ENCODE measurements at places on chromosomes 12 and 14. TPM values are rescaled to one million over a fixed set of nuclear protein-coding genes. Genes with fewer than 3 reads are reported as not detected.

- no peak for DNase-seq
These were observed 18.7 kb downstream of the HELB start for GRCh38 chr12:66320996-66321395.

DNA sequence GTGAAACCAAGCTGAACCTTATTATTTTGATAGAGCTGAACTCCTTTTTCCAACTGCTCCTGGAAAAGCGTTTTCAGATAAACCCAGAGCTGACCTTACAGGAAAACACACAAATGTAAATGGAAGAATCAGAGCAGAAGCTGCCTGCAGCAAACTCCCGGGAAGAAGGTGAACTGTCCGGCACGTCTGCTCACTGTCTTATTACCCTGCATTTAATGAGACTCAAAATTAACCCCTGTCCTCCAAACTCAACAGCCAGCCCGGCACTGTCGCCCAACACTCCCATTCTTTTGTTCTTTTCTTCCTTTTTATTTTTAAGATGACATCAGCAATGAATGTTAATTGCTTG lies 1046.9 kb upstream of the FLRT2 start:
- no peak for DNase-seq

DNA sequence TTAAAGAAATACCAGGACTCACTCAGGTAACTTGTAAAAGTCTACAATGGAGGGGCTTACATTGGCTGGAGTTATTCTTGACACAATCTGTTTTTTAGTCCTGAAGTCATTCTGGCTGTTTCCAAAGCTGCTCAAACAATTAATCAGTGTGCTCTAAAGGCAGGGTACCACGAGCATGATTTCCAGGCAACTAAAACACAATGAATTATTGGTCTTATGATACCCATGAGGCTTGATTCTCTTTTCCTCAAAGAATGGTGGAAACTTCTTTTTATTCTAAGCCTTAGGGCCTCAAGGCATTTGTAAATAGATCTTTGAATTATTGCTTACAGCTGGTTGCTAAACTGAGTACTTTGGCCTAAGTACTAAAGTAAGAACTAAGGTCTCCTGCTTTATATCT lies 199.8 kb upstream of the PDZRN4 start:
- DNase-seq: no peak

DNA sequence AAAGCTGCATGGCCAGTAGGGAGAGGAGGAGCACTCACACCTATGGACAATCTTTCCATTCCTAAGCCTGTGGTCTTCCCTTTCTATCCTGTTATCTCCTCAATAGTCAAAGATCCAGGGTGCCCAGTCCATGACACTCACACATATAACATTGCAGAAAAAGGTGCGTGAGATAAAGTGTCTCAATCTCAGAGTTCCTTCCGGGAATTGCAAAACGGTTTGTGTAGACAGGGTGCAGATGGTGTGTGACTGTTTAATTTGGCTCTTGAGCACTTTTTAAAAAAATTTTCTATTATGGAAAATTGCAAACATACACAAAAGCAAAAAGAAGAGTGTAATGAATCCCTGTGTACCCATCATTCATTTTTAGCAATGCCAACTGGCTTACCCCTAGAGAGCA lies 1493.6 kb downstream of the AACS start:
- DNase-seq: no peak

- no peak for DNase-seq
These were observed 2.2 kb upstream of the TC2N start for GRCh38 chr14:91869556-91869955.

PSMA3 gene
- total RNA-seq: 116 TPM

Data from glutamatergic neuron (in vitro differentiated cells).